ENCODE measurements at places on chromosomes 5 and 9.

DNA sequence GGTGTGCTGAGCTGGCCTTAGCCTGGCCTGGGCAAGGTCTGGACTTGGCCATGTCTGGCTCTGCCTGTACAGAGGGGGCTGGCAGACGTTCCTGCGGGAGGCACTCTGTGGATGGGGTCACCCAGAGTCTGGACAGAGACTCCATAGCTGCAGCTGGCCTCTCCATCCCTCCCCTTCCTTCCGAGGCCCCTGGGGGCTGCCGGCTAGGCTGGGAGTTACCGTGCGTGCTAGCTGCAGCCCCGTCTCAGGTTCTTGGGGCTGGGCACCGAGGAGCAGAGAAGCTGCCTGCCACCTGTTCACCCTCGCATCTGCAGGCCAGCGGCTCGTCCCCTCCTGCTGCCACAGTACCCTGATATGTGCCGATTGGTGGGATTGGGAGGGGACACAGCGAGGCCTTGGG lies 63.4 kb downstream of the RXRA start:
- no peak for DNase-seq

GRCh38 chr5:3954633-3955032 lies 359.0 kb downstream of the IRX1 start:
- no peak for DNase-seq

GRCh38 chr5:109610581-109610980 lies 79.1 kb upstream of the MAN2A1 start:
- DNase-seq = no peak

DNA sequence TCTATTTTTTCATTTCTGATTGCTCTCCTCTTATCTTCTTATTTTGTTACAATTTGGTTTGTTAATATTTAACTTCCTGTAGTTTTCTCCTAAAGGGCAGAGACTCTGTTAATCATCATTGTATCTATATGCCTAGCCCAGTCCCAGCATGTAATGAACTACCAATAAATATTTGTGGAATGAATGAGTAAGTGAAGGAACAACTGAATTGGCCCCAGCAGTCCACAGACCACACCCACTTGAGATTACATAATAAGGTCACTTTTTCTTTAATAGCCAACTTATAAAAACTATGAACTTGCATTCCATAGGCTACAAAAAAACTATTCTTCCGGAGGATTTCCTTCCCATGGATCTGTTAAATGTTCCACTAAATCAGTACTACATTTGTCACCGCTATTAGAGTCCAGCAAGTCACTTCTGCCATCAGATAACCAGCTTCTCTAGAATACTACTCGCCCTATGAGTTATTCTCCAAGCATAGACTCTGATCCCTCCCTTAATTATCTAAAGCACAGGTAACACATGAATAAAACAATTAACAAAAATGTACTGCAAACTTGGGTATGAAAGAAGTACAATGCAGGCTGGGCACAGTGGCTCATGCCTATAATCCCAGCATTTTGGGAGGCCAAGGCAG lies 27.5 kb upstream of the TNPO1 start:
- no peak for DNase-seq

GRCh38 chr9:22108581-22109370 lies 99.7 kb upstream of the CDKN2B start:
- no peak for DNase-seq

Measured in MV-4-11 (cell line).